ENCODE measurements at places on chromosomes 16 and 17.

GRCh38 chr17:72394531-72394930 is 273.7 kb downstream of the SOX9 start:
- no peak overlapping the region for H3K27ac ChIP-seq
- DNase-seq: no peak
- no peaks in the 10 kb centered on the region for H3K27me3 ChIP-seq
- peaks cover 4% of the 10 kb centered on the region for H3K4me1 ChIP-seq

DNA sequence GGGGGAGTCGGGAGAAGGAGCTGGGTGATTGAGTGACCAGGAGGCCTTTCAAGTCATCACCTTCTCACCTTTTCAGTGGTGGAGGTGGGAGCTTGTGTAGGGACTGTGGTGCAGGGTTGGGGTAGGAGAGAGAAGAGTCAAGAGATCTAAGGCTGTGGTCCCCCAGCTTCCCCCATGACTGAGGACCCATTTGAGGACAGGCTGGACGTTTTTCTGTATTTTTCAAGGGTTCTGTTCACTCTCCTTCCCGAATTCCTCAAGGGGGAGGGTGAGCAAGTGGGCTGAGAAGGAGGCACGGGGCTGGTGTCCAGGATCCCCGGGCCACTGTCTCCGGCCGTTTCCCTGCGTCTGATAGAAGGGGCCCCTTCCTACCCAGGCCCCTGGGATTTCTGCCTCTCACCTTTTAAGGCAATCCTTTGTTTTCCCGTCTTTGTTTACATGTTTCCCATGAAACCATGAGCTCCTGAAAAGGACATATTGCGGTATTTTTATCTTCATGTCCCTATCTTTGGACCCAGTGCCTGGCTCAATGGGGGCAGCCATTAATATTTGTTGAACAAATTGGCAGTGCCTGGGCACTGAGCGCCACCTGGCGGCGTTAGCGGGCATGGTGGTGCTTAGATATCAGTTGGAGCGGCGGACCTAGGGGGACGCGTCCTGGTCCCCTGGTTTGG is 9.2 kb upstream of the CD300A start:
- H3K27ac ChIP-seq: no peak overlapping the region
- DNase-seq: peak; percentile 78
- H3K4me3 ChIP-seq: no peak overlapping the region
- no peaks in the 10 kb centered on the region for H3K27me3 ChIP-seq
- H3K36me3 ChIP-seq: no peaks in the 10 kb centered on the region
- H3K4me1 ChIP-seq: peaks cover 28% of the 10 kb centered on the region

DNA sequence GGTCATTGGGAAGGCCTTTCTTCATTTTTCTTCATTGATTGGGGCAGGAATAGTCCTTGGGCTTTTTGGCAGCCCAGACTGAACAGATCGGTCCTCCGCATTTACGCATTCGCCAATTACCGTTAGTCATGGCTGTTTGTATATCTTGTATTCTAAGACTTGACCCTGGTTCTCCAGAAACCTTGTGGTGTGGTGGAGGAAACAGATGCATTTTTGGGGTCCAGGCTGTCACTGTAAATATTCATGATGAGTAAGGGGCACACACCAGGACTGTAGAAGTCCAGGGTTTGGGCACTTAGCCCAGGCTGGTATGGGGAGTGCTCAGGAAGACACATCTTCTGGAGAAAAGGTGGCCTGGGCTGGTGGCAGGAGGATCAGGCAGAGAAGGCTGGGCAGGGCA is 371.6 kb downstream of the CPPED1 start:
- no peaks in the 10 kb centered on the region for H3K36me3 ChIP-seq
- DNase-seq: no peak
- H3K27ac ChIP-seq: no peak overlapping the region
- no peak overlapping the region for H3K4me3 ChIP-seq
- no peaks in the 10 kb centered on the region for H3K4me1 ChIP-seq

DNA sequence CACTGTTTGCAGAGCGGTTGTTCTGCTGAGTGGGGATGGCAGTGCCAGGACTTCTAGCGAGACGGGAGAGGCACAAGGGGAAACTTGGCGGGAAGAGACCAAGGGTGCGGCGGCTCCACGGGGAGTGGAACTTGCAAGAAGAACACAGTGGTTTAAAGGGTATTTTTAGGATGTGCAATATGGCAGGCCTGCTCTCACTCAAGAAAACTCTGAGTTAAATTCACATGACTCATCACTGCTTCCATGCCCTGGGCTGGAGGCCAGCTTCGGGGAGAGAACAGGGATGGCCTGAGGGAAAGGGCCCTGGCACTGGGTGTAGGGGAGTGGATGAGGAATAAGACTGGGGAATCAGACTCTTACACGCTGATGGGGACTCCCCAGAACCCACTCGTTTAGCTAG is 13.3 kb upstream of the CD300LD start:
- H3K27me3 ChIP-seq: no peaks in the 10 kb centered on the region
- no peaks in the 10 kb centered on the region for H3K36me3 ChIP-seq
- H3K4me3 ChIP-seq: no peak overlapping the region
- H3K27ac ChIP-seq: no peak overlapping the region

GRCh38 chr17:32259586-32259985 is 6.0 kb upstream of the RHBDL3 start:
- DNase-seq: no peak
- H3K27ac ChIP-seq: no peak overlapping the region
- H3K27me3 ChIP-seq: peaks cover 3% of the 10 kb centered on the region

- peaks cover 9% of the 10 kb centered on the region for H3K27me3 ChIP-seq
- H3K4me3 ChIP-seq: peak overlapping the region; percentile 64
- H3K4me1 ChIP-seq: peaks cover 2% of the 10 kb centered on the region
- no peak for DNase-seq
- no peaks in the 10 kb centered on the region for H3K36me3 ChIP-seq
These were observed 2.2 kb downstream of the TOX3 start for GRCh38 chr16:52544703-52545102.

DNA sequence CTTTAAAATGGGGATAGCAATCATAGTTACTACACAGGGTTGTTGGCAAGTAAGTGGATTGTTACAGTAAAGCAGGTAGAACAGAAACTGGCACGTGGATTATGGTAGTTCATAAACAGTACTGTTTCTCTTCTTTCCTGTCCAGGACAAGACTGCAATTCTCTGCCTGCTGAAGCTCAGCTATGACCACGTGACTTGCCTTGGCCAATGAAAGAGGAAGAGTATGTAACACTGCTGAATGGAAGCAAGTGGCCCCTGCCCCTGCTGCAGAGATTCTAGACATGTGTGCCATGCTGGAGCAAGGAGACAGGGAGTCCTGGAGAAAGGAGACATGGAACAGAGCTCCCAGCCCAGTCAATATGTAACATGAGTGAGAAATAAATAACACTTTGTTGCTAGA is 66.6 kb upstream of the TOX3 start:
- no peaks in the 10 kb centered on the region for H3K36me3 ChIP-seq
- no peaks in the 10 kb centered on the region for H3K27me3 ChIP-seq
- no peak overlapping the region for H3K27ac ChIP-seq
- H3K4me3 ChIP-seq: peak overlapping the region; percentile 4
- peaks cover 19% of the 10 kb centered on the region for H3K4me1 ChIP-seq

GRCh38 chr16:9526791-9527190 is 435.3 kb downstream of the HAPSTR1 start:
- H3K4me1 ChIP-seq: no peaks in the 10 kb centered on the region
- DNase-seq: no peak
- no peaks in the 10 kb centered on the region for H3K27me3 ChIP-seq
- H3K4me3 ChIP-seq: no peak overlapping the region
- no peaks in the 10 kb centered on the region for H3K36me3 ChIP-seq

DNA sequence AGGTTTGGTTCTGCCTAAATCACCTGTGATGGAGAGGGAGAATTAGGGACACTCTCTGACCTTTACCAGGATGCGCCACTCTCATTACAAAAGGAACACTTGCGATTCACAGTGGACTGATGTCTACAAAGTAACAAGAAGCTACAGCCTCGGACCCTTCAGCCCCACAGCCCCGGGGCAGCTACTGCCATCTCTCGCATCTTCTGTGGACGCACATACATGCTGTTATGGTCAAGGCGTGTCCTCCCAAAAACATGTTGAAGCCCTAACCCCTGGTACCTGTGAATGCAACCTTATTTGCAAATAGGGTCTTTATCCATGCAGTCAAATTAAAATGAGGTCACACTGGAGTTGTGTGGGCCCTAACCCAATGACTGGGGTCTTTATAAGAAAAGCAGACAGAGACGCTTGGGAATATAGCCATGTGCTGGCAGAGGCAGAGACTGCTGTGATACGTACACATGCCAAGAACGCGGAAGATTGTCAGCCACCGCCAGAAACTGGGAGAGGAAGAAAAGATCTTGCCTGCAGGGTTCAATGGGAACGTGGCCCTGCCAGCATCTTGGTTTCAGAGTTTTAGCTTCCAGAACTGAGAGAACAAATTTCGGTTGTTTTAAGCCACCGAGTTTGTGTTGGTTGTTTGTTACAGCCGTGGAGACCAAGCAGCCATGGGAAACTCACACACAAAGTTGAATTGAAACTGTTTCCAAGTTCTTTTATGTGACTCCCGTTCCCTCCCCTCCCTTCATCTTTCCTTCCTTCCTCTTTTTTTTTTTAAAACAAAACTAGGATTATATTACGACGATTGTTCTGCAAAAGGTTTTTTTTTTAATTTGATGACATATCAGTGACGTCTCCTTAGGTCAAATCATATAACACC is 23.1 kb downstream of the ATP2C2 start:
- DNase-seq: no peak
- no peak overlapping the region for H3K27ac ChIP-seq
- H3K36me3 ChIP-seq: no peaks in the 10 kb centered on the region
- peaks cover 2% of the 10 kb centered on the region for H3K4me1 ChIP-seq
- H3K27me3 ChIP-seq: no peaks in the 10 kb centered on the region

DNA sequence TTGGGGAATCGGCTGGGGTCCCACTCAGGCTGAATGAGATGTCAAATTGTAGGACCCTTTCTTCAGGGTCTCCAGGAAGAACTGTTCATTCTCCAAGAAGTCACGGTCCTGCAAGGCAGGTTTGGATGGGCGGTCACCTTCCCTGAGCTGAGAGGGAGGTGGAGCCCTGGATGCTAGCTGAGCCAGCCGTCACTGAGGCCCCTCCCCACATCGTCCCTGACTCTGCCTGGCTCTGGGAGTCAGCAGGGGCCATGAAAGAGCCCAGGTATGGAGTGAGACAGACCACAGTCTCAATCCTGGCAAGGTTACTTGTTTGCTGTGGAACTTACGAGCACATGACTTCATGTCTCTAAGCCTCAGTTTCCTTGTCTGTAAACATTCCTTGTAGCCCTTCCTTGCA is 6.0 kb upstream of the MRPL38 start:
- H3K36me3 ChIP-seq: no peaks in the 10 kb centered on the region
- H3K4me1 ChIP-seq: no peaks in the 10 kb centered on the region
- no peak overlapping the region for H3K4me3 ChIP-seq
- H3K27me3 ChIP-seq: no peaks in the 10 kb centered on the region
- peak; percentile 38 for DNase-seq

DNA sequence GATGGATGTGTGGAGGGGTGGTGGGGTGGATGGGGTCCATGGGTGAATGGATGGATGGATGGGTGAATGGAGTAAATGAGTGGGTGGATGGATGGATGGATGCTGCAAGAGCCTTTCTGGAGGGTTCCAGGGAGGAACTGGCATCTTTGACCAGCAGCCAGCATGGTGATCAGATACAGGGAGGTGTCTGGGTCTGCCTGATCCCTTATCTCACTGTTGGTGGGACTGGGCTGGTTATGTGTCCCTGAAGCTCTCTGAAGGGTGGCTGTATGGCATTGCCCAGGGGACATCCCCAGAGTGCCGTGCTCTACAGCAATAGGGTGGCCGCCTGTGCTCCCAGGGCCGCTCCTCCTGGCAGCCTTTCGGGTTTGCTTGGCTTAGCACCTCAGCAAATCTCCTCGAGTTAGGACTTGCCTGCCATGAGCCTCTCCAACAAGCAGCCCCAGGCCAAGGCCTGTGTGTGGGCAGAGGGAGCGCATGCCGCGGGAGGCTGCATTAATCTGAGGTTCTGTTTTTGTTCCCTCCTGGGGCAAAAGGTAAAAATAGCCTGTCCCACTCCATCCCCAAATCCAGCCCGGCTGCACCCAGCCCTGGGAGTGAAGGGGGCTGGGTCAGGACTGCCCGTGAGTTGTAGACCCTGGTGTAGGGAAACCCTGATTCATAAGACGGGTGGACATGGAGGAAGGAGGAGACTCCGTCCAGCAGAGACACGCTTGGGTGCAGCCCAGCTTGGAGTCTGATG is 165.4 kb downstream of the SEC14L1 start:
- no peak for DNase-seq
- no peaks in the 10 kb centered on the region for H3K36me3 ChIP-seq
- peaks cover 15% of the 10 kb centered on the region for H3K4me1 ChIP-seq
- no peaks in the 10 kb centered on the region for H3K27me3 ChIP-seq
- H3K27ac ChIP-seq: peak overlapping the region; percentile 22
- no peak overlapping the region for H3K4me3 ChIP-seq

- H3K27me3 ChIP-seq: no peaks in the 10 kb centered on the region
- no peak overlapping the region for H3K27ac ChIP-seq
- no peak for DNase-seq
- peaks cover 29% of the 10 kb centered on the region for H3K36me3 ChIP-seq
These were observed 36.2 kb downstream of the PRMT7 start for GRCh38 chr16:68346892-68347480.

- no peaks in the 10 kb centered on the region for H3K4me1 ChIP-seq
- H3K27me3 ChIP-seq: no peaks in the 10 kb centered on the region
- H3K4me3 ChIP-seq: no peak overlapping the region
- no peak for DNase-seq
These were observed 14.8 kb downstream of the MYOCD start for GRCh38 chr17:12680407-12680897.

DNA sequence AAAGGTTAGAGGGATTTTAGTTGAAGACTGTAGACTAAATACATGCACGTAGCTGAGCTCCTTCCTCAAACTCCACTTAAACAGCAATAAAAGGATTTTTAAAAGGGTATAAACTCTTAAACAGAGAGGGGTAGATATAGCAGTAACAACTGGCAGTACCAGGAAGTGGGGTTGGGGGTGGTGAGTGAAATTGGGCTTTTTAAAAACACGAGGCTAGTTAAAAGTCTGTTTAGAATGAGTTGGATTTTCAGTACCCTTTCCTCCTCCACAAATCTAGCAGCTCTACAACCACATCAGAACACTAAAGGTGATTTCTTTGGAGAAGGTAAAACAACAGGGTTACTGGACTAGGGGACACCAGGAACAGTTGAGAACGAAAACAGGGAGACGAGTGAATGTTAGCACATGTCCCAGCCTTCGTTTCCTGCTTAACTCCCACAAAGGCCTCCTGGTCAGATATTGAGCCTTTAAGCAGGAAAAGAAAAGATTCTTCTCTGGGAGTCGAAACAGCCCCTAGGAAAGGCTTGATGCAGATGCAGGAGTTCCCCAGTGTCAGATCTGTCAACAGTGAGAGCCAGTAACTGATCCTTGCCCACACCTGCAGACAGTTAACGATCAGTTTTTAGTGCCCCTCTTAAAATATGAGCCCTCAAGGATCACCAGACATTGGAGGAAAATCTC is 13.8 kb downstream of the NETO2 start:
- no peak for DNase-seq
- H3K4me3 ChIP-seq: no peak overlapping the region
- H3K4me1 ChIP-seq: no peaks in the 10 kb centered on the region
- no peaks in the 10 kb centered on the region for H3K27me3 ChIP-seq

GRCh38 chr16:84995663-84996062 is 15.7 kb downstream of the ZDHHC7 start:
- peaks cover 3% of the 10 kb centered on the region for H3K4me1 ChIP-seq
- no peak for DNase-seq
- H3K36me3 ChIP-seq: peaks cover 24% of the 10 kb centered on the region
- H3K27me3 ChIP-seq: no peaks in the 10 kb centered on the region

Data from kidney (tissue), 22 donors.